Stimulated activated CD4-positive, alpha-beta T cell treated with anti-CD3 and anti-CD28 coated beads, Interleukin-4, amount 100 ng/mL, for 4 hours (primary cell): ENCODE measurements at places on chromosomes 3 and 15.

- no peak for DNase-seq
Observed at GRCh38 chr3:25354071-25354470, 74.0 kb upstream of the RARB start.

DNA sequence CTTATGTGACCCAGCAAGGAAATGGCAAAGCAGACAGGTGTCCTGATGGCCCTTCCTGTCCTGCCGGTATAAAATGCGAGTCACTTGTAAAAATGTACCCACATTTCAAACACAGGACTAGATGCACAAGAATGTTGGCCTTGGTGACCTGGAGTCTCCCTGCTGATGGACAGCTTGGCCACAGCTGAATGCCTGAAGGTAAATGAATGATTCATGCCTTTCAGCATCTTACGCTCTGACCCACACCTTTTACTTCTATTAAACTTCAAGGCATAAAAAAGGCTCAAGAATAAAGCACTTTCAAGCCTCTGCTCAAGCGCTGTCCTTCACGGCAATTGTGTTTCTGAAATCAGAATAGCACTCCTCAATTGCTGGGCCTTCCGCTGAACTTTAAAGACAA, 228.0 kb upstream of the SLCO3A1 start:
- DNase-seq: no peak

DNA sequence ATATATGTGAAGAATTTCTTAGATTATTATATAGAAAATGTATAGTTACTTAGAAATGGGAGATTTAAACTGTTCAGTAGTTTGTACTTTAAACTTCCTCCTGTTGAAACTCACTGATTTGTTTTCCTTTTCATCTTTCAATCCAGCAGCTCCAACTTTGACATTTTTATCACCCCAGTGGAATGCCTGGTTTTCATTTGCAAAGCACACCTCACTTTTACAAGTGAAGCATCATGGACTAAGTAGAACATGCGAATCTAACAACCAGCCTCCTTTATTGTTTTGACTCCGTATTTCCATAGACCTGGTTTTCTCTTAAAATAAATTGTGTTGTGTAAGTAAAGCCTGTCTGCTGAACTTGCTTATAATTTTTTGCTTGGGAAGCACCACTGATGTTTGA, 97.8 kb upstream of the ROBO2 start:
- no peak for DNase-seq

- DNase-seq: no peak
Observed at GRCh38 chr15:50145451-50145872, 26.4 kb upstream of the ATP8B4 start.

DNA sequence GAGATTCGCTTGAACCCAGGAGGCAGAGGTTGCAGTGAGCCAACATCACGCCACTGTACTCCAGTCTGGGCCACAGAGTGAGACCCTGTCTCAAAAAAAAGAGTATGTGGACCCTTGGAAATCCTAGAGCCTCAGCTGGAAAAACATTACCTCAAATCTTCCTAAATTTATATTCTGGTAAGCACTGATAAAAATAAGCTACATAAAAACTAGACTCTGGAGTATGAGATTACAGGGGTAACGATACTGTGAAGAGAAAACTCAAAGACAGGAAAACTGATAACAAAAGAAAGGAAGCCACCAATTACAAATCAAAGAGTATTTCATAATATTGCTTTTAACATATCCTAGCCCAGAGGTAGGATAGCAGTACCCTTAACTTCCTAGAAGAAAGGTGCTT, 30.3 kb downstream of the SETD2 start:
- no peak for DNase-seq

- no peak for DNase-seq
Observed at GRCh38 chr3:172676196-172676922, 34.5 kb downstream of the NCEH1 start.

DNA sequence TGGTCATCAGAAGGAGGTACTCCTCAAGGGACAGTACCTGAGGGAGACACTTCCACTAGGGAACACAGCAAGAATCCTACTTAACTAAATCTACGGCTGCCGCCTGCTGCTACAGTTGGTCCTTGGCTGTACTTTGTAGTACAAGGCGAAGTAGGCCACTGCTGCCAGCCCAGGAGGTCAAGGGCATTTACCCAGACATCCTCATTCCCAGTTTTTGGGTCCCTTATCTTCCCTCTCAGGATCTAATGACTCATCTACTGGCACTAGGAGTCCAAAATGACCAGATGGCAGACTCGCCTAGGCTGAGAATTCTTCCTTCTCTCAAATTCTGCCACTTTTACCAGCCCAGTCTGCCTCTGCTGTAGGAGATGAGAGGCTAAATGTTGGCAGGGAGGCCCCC, 27.1 kb upstream of the LAMP3 start:
- DNase-seq: no peak

GRCh38 chr15:63312286-63312685, 34.9 kb downstream of the APH1B start:
- no peak for DNase-seq

GRCh38 chr3:167203062-167203461, 177.0 kb downstream of the ZBBX start:
- no peak for DNase-seq

GRCh38 chr3:105473521-105474223, 107.0 kb downstream of the ALCAM start:
- no peak for DNase-seq

- no peak for DNase-seq
Observed at GRCh38 chr15:74180881-74181602, 7.5 kb downstream of the ISLR start.

GRCh38 chr3:14990780-14991148, 43.4 kb downstream of the NR2C2 start:
- no peak for DNase-seq
